Urinary bladder (tissue), 4 donors: ENCODE measurements at places on chromosomes 6 and 20. TPM values are rescaled to one million over a fixed set of nuclear protein-coding genes. Genes with fewer than 3 reads are reported as not detected.

OCSTAMP gene
- total RNA-seq = not detected

ZKSCAN3 gene
- 7.5 TPM for total RNA-seq

UBD gene
- 2.1 TPM for total RNA-seq

DNA sequence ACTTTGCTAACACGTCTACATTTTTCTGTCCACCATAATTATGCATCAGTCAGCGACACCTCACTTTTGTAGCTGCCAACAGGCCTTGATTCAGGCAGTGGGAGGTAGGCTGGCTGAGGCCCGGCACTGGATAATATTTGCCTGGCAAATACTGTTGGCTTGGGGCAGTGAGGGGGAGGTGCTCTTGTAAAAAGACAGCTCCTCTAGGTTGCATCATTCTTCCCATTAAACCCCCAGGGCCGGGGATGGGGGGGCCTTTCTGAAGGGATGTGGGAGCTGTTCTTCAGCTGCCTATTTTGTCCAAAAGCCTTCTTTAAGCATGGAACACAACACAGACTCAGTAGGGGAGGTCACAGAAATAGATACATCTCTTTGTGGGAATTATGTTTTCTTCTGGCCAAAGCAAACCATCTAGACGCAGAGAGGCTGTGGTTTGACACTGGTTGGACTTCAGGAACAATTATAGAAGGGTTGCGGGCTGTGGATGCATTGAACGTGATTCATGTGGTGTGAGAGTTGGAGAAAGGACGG lies 338.3 kb upstream of the NT5E start:
- DNase-seq = peak; percentile 39

GRCh38 chr6:1821164-1821512 lies 211.4 kb downstream of the FOXC1 start:
- DNase-seq = no peak
